ENCODE measurements at places on chromosomes 4 and X.

GRCh38 chr4:104869831-104870230, 276.8 kb upstream of the TET2 start:
- no peak for DNase-seq

DNA sequence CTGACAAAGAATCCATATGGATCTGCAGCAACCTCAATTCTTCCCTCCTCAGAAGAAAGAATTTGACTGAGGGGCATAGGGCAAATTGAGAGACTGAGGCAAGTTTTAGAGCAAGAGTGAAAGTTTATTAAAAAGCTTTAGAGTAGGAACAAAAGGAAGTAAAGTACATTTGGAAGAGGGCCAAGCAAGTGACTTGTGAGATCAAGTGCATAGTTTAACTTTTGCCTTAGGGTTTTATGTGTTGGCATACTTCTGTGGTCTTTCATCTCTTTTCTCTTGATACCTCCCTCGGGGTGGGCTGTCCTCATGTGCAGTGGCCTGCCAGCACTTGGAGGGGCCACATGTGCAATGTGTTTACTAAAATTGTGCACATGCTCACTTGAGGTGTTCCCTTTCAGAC, 98.0 kb upstream of the MAGEB16 start:
- DNase-seq = no peak

DNA sequence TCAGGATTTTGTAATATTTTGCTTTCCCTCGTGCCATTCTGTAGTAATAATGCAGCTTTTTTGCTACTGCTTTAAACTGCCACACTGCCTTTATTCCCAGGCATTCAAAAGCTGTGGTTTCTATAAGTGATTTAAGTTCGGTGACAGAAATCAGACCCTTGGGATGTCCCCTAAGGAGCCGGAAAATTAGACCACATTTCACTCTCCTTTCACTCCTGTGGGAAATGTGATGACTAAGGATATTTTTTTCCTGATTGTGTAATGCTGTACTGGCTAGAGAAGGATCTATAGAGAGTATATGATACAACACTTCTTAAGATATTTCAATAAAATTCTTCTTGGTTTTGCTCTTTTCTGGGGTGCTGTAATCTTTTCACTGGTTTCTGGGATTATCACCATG, 24.4 kb downstream of the UGT2A3 start:
- no peak for DNase-seq

- no peak for DNase-seq
These were observed 98.1 kb upstream of the OTUD4 start for GRCh38 chr4:145278341-145279121.

DNA sequence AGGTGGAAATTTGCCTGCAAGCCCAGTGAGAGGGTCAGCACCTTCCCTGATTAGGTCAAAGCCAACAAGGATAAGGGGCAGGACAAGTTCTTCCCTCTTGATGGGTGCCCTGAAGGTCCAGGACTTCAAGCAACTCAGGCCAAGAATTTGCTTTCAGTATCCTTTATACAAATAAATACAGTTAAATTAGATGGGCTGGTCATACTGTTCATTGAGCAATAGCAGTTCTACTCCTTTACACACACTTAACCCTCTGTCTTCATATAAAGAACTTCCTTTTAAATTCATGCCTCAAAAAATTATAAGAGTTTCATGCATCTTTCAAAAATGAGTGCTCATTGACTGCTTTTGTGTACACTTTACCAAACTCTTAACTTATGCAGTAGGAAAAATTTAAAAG, 392.0 kb downstream of the SPRY1 start:
- no peak for DNase-seq

GRCh38 chr4:172983014-172983413, 185.6 kb upstream of the GALNT7 start:
- no peak for DNase-seq

DNA sequence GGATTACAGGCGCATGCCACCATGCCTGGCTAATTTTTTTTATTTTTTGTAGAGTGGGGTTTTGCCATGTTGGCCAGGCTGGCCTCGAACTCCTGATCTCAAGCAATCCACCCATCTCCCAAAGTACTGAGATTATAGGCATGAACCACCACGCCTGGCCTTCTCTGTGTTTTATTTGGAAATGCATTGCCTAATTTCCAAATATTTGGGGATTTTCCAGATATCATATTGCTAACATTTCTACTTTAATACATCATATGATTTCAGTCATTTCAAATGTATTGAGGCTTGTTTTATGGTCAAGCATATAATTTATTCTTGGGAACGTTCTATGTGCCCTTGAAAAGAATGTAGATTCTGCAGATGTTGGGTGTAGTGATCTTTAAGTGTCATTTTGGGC, 38.8 kb downstream of the FGF2 start:
- DNase-seq = no peak

DNA sequence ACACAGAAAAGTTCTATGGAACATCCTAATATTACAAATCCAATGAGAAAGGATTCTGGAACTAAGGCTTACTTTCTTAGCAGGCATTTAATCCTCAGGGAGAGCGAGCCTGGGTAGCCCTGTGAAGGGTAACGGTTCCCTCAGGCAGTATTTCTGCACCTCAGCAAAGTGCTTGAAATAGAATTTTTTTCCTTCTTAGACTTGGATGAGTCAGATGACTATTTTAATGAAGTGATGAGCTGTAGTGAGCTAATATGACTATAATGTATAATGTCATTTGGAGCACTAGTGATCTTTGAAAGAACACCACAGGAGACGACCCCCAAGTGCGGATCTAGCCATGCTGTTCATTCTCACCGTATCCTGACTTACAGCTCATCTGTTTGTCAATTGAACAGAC, 493.0 kb upstream of the FAM241A start:
- DNase-seq = no peak

DNA sequence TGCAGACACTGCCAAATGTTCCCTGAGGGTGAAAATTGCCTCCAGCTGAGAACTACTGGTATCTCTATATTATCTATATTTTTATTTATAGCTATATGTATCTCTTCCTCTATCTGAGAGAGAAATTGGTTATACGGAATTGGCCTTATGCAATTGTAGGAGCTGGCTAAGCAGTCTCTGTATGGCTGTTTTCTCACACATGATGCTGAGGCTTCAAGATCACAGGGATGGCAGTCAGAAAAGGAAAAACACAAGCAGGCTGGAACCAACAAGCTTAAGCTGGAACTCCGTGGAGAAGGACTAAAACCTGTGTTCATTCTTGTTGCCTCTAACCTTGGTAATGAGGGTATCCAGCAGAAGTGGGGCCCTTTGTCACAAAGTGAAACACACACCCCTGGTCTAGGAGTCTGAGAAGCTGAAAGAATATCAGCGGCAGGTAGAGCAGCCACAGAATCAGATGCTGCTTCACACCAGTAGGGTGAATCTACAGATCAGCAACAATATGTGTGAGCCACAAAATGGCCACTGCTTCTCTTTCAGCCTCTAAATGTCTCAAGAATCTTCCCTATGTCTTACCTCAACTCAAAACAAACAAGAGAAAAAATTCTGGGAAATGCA, 166.5 kb upstream of the PPP1R2C start:
- no peak for DNase-seq

DNA sequence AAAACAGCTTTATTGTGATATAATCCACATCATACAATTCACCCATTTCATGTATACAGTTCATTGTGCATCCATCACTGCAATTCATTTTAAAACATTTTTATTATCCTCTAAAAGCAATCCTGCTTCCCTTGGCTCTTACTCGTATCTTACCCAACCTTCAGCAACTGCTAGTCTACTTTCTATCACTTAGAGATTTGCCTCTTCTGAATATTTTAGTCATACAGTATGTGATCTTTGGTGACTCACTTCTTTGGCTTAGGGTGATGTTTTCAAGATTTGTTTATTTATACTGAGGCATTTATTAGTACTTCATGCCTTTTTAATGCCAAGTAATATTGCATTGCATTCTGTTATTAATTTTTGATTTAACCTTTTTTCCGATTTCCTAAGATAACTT, 15.0 kb upstream of the MSMO1 start:
- no peak for DNase-seq

GRCh38 chr4:81454948-81455347, 16.8 kb downstream of the RASGEF1B start:
- DNase-seq = no peak
